ENCODE measurements at places on chromosomes 7 and 10.

- no peak for DNase-seq
Observed at GRCh38 chr7:140212100-140212881, 35.5 kb upstream of the KDM7A start.

DNA sequence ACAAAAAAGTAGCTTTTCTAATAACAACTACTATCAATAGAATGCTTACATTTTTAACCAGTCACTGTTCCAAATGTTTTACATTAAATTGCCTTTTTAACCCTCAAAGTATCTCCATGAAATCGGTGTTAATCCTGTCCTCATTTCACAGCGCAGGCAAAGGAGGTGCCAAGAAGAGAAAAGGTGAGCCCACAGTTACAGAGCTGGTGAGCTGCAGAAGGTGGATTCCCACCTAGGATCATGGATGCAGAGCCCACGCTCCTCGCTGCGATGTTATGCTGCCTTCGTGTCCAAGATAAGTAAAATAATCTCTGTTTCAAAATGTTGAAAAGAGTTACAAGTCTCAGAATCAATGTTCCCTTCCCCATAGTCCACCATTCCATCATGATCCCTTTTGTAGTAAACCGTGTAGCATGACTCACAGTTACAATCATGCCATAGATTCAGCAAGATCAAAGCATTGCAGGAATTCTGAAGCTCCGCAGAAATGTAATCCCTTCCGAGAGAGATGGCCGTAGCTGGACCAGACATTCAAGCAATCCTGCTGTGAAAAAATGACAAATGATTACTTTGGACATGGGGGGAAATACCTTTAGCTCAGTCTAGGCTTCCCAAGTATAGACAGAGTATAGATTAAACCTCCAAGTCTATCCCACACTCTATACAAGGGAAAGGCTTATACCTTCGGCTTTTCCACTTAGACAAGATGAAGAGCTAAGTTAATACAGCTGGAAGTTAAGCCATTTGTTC is 394.7 kb upstream of the AKR1E2 start:
- DNase-seq, result no peak

DNA sequence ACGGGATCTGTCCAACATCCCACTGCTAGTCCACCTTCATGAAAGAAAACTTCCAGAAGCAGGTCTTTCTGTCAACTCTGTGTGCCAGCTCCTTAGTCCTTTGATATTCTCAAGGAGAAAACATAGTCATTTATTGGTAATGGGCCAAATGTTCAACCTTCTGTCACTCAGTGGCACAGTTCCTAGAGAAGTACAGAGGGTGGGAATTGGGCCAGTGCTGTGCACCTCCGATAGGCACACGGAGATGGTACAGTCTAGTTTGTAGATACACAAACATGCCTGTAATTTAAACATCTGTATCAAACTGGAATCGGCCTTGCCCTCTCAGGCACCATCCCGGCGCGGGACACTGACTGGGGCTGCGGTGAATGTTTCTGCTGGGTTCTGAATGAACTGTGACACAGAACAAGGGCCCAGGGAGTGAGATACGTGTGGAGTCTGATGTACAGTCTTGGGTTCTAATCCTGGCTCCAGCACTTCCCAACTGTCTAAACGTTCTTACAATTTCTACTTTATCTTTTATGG is 213.9 kb upstream of the SHH start:
- DNase-seq, result no peak

GRCh38 chr10:97518301-97519043 is 19.7 kb downstream of the UBTD1 start:
- DNase-seq, result peak; percentile 79

- no peak for DNase-seq
Observed at GRCh38 chr10:79003183-79004100, 65.3 kb upstream of the ZMIZ1 start.

GRCh38 chr10:100307684-100308083 is 21.2 kb upstream of the BLOC1S2 start:
- no peak for DNase-seq

- no peak for DNase-seq
Observed at GRCh38 chr10:119241066-119241465, 33.7 kb downstream of the GRK5 start.

GRCh38 chr10:113103131-113103840 is 153.2 kb downstream of the TCF7L2 start:
- no peak for DNase-seq

DNA sequence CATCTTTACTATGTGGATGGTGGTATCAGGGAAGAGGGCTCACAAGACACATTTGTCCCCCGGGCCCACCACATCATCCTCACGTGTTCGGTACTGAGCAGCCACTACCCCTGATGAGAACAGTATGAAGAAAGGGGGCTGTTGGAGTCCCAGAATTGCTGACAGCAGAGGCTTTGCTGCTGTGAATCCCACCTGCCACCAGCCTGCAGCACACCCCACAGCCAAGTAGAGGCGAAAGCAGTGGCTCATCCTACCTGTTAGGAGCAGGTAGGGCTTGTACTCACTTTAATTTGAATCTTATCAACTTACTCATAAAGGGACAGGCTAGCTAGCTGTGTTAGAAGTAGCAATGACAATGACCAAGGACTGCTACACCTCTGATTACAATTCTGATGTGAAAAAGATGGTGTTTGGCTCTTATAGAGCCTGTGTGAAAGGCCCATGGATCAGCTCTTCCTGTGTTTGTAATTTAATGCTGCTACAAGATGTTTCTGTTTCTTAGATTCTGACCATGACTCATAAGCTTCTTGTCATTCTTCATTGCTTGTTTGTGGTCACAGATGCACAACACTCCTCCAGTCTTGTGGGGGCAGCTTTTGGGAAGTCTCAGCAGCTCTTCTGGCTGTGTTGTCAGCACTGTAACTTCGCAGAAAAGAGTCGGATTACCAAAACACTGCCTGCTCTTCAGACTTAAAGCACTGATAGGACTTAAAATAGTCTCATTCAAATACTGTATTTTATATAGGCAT is 9.1 kb upstream of the CSGALNACT2 start:
- DNase-seq, result no peak

DNA sequence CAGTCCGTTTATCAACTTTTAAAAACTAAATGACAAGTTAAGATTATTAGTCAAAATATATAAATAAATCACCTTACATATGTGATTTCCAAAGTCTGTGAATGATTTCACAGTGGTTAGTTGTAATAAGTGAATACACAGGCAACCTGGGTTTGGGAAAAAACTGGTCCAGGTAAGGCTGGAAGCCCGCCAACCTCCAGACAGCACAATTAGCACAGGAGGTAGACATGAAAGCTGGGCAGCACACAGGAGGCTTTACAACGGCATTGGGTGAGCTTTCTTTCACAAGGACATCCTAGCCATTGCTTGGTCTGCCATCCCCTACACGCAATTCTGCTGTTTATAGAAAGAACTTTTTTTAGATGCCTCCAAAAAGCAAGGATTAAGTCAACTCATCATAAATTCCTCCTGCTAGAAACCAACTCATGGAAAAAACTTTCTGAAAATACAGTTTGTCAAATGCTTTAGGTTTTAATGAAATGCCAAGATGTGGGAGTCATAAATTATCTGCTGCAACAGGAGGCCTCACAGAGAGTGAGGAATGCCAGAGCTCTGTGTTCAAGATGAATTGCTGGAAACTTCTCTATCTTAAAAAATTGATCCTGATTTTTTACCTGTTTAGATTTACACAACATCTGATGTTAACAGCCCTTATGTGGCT is 346.8 kb upstream of the NFE2L3 start:
- DNase-seq, result no peak

DNA sequence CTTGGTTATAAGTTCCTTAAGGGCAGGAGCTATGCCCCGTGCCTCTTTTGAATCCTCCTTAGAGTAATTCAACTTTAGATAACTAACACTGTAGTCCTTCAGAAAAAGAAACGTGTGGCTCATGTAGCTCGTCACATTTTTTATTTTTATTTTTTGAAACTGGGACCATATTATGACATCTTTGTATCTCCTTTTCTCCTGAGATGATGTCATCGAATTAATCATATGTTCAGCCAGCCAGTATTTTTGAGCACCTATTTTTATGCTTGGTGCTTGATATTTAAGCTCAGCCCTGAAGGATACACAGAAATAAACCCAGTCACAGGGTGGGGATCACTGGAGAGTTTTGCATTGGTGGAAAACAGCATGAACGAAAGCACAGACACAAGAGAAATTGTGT is 22.6 kb upstream of the CELF2 start:
- DNase-seq, result no peak

- DNase-seq, result no peak
Observed at GRCh38 chr10:80518807-80519360, 18.8 kb upstream of the SH2D4B start.

DNA sequence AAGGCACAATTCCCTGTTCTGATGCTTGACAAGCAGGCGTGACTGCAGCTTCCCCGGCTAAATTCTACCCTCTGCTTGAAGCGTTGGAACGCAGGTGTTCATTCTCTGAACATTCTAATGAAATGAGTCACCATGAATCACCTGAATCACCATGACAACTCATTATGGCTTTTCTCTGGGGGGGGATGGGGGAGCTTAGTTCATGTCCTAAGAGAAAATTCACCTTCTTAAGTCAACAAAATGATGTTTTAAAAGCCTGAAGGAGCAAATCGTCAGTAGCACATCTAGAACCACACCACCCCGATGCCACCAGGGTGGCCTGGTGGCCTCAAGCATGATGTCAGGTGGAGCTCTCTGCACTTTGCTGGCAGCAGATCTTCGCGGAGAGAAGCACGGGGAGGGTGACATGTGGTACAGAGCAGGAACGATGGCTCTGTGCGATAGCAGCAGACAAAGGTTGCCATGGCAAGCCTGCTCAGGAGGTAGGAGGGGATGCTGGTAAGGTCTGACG is 33.7 kb downstream of the DDC start:
- no peak for DNase-seq

DNA sequence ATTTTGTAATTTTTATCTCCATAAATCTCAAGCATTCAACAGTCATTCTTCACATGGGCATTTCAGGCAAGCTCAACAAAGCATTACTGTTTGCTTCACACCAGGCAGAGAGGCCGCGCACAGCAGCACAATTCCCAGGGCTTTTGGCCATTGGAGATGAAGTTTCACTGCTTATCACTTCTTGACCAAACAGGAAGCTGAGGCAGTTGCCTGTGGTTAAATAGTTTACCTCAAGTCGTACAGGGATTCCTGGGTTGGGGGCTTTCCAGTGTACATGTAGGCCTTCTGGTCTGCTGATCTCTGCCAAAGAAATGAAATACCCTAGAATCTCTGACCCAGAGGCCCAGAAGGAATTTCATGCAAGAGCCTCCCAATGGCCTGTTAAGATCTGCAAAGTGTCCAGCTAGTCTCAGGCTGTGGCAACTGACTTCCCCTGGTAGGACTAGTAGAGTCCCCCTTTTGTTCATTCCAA is 11.2 kb upstream of the PRDX3 start:
- no peak for DNase-seq

- DNase-seq, result no peak
Observed at GRCh38 chr10:111247781-111248389, 171.1 kb downstream of the ADRA2A start.

DNA sequence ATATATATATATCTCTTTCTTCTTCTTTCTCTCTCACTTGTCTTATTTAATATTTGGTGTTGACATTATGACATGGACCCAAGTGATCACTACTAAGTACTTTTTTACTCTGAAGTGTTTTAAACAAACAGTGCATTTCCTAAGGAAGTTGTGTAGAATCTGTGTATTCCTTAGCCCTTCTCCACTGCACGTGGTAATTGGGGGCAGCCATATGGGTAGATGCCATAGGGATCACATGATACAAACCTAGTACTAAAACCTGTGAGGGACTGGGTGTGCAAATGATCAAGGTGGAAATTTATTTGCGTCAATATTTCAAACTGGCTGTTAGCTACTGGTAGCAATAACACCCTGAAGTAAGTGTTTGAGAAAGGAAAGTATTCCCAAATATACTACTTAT is 25.0 kb downstream of the THSD7A start:
- DNase-seq, result no peak

DNA sequence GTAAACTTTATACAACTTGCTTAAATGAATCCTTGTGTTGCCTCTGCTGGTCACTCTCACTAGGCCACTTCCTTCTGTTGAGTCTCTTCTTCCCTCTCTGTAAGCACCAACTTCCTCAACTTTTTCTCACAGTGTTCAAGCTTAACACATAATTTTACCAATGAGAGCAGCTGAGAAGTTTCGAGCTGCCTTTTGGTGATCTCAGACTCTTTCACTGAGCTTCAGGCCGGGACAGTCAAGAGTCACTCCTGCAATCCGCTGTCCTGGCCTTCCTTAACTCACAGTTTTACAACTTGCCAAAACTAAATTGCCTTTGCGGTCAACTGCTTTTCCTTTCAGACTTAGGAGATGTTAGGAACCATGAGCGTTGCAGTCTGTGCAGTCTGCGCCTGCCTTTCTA is 47.4 kb downstream of the PRPF18 start:
- DNase-seq, result peak; percentile 66

GRCh38 chr10:43249962-43250614 is 16.8 kb downstream of the RASGEF1A start:
- DNase-seq, result no peak

GRCh38 chr10:98309366-98310355 is 41.7 kb upstream of the LOXL4 start:
- DNase-seq, result peak; percentile 84

DNA sequence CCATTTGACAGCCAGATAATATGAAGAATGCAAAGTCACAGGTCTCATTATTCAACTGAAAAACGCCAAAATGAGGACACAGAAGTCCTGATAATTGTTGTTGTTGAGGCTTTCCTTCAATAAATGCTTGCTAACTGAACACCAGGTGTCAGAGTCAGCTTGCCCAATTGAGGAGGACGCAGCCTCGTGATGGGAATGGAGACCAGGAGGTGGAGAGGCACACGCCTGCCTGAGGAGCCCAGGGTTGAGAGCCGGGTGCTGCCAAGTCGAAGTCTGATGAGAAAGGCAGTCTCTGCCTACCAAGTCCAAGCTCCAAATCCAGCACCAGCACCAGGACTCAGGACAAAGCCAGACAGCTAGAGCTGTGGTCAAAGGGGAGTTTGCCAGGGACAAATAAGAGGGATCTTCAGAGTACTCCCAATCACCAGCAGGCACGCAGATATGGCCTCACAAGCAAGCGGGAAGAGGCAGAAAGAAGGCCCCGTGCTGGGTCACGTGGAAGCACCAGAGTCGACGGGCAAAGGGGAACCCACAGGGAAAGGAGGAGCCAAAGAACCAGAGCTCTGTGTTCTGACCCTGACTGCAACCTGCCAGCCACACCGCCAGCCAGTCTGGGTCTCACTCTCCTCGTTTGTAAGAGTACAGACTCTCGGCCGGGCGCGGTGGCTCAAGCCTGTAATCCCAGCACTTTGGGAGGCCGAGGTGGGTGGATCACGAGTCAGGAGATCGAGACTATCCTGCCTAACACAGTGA is 47.6 kb downstream of the VOPP1 start:
- no peak for DNase-seq

GRCh38 chr10:28130267-28130666 is 131.4 kb upstream of the ODAD2 start:
- no peak for DNase-seq

GRCh38 chr7:35747611-35748010 is 52.7 kb upstream of the HERPUD2 start:
- no peak for DNase-seq

- no peak for DNase-seq
Observed at GRCh38 chr10:79143879-79144278, 75.1 kb downstream of the ZMIZ1 start.

All from right hindlimb (tissue), 1 donor.